ENCODE measurements at places on chromosomes 6 and 20.

DNA sequence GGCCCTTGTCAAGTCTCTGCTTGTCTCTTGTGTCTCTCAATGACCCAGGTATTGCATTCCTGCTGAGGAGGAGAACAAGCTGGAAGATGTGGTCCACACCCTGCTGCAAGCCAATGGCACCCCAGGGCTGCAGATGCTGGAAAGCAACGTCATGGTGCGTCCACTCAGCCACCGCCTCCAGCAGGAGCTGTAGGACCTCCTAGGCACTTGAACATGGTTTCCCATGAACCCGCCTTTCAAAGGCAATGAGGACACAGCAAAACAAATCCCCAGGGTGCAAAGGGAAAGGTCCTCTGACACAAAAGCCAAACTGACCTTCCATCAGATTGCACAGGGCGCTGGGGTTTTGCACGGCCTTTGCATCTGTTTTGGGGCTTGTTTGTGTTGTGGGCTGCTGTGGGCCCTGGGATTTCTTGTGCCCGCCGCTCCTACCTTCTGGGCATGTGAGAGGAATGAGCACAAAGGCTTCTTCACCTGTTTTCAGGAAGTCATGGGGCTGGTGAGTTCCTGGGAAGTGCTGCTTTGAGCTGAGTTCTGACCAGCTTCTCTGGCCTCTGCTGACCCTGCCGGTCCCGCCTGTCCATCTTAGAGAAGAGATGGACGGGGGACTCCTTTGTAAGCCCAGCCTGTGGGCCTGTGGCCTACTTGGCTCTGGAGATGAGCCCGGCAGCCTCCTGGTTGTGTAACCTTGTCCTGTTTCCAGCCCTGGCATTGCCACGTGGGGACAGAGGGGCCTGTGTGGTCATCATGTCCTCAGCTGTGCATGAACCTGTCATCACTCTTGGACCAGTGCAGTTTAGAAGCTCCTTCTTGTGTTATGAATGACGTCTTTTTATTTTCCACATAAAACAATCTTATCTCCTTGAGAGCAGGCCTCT is 151.3 kb downstream of the DTNBP1 start:
- no peak for DNase-seq

GRCh38 chr6:111550195-111550594 is 55.5 kb downstream of the TRAF3IP2 start:
- DNase-seq = no peak

DNA sequence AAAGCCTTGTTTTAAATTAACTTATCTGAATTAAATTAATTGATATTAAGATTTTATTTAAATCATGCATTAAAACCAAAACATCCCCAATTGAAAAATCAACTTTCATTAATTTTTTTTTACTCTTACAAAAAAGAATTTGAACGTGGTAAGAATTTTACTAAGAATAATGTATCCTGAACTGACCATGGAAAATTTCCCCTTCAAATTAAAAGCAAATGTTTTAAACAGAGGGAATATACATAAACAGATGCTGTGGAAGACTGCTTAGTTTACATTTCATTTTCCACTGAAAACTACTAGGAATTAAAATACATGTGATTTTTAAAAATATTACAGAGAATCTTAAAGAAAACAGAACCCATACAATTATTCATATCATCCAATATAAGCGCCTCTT is 2.3 kb downstream of the RNF24 start:
- DNase-seq = no peak

- no peak for DNase-seq
These were observed 5.1 kb upstream of the DEFB127 start for GRCh38 chr20:152131-152530.

DNA sequence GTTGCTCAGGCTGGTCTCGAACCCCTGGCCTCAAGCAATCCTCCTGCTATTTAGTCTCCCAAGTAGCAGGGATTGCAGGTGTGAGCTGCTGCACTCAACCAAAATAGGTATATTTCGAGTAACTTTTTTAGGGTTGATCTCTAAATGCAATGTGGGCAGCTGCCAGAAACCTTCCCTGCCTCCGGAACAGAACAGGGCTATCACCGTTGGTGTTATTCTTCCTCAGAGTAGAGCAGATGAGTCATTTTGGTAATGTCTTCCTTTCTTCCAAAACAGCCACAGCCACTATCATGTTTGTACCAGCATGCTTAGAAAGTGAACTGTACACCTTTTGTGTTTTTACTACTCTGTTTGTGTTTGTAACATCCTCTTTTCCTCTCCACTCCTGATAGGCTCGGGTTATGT is 44.1 kb downstream of the SNX9 start:
- no peak for DNase-seq

DNA sequence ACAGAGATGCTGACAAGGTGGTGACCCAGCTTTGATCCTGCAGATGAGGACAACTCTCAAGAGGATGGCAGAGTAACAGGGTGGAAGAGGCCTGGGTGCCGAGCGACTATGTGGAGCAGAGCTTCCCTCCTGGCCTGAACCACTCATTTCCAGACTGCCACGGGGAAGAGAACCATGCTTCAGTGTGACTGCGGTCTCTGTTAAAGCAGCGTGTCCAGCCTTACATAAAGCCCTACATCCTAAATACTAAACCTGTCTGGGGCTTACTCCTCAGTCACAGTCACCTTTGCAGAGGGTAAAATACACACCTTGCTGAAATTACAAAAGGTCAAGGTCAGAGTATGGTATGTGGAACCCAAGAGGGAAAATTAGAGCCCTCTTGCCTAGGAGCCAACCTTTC is 312.9 kb downstream of the CDC5L start:
- no peak for DNase-seq

DNA sequence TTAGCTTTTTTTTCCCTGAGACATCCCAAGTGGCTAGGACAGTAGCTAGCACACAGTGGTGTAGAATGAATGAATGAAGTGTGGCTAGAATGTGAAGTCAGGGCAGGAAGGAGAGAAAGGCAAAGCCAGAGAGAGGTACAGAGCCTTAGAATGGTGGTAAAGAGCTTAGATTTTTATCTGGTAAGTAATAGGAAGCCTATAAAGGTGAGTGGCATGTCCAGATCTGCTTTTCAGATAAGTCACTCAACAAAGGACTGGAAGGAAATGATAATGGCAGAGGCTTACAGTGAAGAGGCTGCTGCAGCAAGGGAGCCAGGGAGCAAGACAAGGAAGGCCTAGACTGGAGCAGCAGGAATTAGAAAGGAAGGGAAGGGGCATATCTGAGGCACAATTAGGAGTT is 96.0 kb upstream of the PRDM1 start:
- DNase-seq = peak; percentile 80
